ENCODE measurements at places on chromosomes 13 and 19. TPM values are rescaled to one million over a fixed set of nuclear protein-coding genes. Genes with fewer than 3 reads are reported as not detected.

- no peaks in the 10 kb centered on the region for H3K27me3 ChIP-seq
- DNase-seq: no peak
- H3K27ac ChIP-seq: no peak overlapping the region
- H3K36me3 ChIP-seq: no peaks in the 10 kb centered on the region
Observed at GRCh38 chr19:38255383-38256014, 675 bp downstream of the PPP1R14A start.

DNA sequence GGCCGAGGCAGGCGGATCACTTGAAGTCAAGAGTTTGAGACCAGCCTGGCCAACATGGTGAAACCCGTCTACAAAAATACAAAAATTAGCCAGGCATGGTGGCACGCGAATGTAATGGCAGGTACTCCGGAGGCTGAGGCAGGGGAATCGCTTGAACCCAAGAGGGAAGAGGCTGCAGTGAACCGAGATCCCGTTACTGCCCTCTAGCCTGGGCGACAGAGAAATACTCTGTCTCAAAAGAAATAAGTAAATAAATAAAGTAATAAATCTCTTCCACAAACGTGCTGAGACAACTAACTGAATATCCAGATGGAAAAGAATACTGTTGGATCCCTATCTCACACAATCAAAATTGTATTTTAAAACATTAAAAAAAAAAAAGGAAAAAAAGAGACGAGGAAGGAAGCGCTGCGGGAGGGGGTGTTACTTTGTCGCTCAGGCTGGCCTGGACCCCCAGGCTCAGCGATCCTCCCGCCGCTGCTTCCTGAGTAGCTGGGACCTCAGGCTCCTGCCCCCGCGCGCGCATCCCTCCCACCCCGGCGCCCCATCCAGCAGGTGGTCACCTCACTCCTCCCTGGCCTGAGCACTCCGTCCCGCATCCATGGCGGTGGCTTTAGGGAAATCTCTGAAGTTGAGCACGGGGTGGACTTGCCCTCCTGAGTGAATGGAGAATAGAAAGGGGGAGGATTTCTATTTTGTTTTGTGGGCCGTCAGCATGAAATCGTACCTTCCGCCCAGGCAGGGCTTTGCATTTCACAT, 628 bp upstream of the ZNF813 start:
- no peaks in the 10 kb centered on the region for H3K27me3 ChIP-seq
- DNase-seq: no peak
- no peaks in the 10 kb centered on the region for H3K4me1 ChIP-seq
- H3K4me3 ChIP-seq: peak overlapping the region; percentile 84
- H3K36me3 ChIP-seq: no peaks in the 10 kb centered on the region

DNA sequence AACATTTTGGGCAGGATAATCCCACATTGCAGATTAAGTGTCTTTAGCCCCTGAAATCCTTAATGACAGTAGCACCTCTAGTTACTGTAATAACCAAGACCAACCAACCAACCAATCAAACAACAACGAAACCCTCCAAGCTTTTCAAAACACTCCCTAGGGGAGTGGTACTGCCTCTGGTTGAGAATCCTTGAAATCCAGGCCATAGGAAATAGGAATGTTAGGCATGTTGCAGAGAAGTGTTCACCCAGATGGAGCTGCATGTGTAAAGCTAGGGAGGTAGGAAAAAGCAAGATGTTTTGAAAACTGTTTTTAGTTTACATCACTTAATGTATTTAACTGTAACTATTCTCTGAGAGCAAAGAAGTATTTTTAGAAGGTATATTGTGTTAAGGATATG, 4.5 kb downstream of the LACC1 start:
- no peaks in the 10 kb centered on the region for H3K4me1 ChIP-seq
- H3K27me3 ChIP-seq: no peaks in the 10 kb centered on the region
- no peak overlapping the region for H3K27ac ChIP-seq
- no peaks in the 10 kb centered on the region for H3K36me3 ChIP-seq
- no peak for DNase-seq
- H3K4me3 ChIP-seq: no peak overlapping the region

- H3K27ac ChIP-seq: no peak overlapping the region
- H3K36me3 ChIP-seq: no peaks in the 10 kb centered on the region
- no peak for DNase-seq
- H3K4me1 ChIP-seq: no peaks in the 10 kb centered on the region
- no peak overlapping the region for H3K4me3 ChIP-seq
- H3K27me3 ChIP-seq: no peaks in the 10 kb centered on the region
Observed at GRCh38 chr13:21420706-21421105, 38.4 kb downstream of the ZDHHC20 start.

GRCh38 chr19:58560007-58560887, 1.8 kb upstream of the UBE2M start:
- peaks cover 12% of the 10 kb centered on the region for H3K36me3 ChIP-seq
- no peak for DNase-seq
- peaks cover 4% of the 10 kb centered on the region for H3K27me3 ChIP-seq
- H3K4me1 ChIP-seq: peaks cover 38% of the 10 kb centered on the region
- H3K27ac ChIP-seq: peak overlapping the region; percentile 96

DNA sequence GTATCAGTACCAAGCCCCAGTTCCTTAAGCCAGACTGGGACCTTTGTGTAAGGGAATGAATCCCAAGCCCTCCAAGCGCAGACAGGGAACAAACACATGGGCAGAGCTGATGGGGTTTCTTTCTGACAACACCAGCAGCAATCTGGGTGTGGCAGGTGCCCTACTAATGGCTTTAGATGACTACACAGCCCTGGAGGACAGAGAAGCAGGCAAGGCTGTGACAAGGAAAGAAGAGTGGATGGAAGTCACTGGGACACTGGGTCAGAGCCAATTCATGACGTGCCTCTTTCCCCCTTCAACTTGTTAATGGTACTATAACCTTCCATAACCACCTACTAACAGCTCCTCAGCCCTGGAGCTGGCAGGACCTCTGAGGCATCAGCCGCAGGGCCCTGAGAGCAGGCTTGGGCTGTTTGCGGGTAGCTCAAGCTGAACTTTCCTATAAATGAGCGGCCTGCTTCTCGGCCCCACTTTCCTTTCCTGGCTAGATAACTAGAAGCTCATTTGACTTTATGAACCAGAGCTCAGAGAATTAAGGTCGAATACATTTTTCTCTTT, 38.9 kb downstream of the RASL11A start:
- H3K4me1 ChIP-seq: peaks cover 6% of the 10 kb centered on the region
- H3K27ac ChIP-seq: no peak overlapping the region
- H3K27me3 ChIP-seq: no peaks in the 10 kb centered on the region
- H3K4me3 ChIP-seq: no peak overlapping the region
- no peak for DNase-seq

GRCh38 chr19:53977429-53977990, 13.9 kb upstream of the CACNG6 start:
- no peak overlapping the region for H3K27ac ChIP-seq
- H3K36me3 ChIP-seq: no peaks in the 10 kb centered on the region
- peaks cover 39% of the 10 kb centered on the region for H3K27me3 ChIP-seq

DNA sequence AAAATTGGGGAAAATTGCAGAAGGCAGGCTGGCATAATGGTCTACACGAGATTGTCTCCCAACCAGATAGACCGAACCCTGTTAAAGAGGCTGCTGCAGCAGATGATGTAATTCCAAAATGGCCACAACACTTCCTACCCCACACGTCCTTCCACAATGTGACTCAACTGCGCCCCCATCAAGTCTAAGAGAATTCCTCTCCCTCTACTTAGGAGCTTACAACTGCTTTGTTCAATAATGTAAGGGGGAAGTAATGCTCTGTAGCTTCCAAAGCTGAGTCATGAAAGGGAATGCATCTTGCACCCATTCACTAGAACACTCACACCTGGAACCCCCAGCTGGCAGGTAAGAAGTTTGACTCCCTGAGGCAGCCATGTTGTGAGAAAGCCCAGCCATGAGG, 117.8 kb upstream of the IRS2 start:
- H3K27me3 ChIP-seq: peaks cover 6% of the 10 kb centered on the region
- no peak for DNase-seq
- no peaks in the 10 kb centered on the region for H3K36me3 ChIP-seq
- no peak overlapping the region for H3K4me3 ChIP-seq
- no peaks in the 10 kb centered on the region for H3K4me1 ChIP-seq
- no peak overlapping the region for H3K27ac ChIP-seq

DNA sequence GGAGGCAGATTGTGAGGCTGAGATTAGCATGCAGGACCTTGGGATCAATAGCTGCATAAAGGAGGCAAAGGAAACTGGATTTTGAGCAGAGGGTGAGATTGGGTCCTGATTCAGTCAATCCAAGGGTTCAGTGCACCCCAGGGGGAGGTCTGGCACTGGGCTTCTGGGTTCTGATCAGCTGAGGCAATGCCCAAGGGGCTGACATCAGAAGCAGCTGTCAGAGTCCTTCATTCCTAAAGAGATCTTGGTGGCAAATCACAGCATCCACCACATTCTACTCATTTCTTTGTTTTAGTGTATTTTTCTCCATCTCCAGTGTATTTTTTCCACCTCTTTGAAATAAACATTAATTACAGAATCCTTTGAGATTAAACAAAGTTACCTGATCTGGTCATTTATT, 5.4 kb upstream of the LYPD5 start:
- H3K4me3 ChIP-seq: no peak overlapping the region
- no peaks in the 10 kb centered on the region for H3K27me3 ChIP-seq
- DNase-seq: no peak
- peaks cover 7% of the 10 kb centered on the region for H3K4me1 ChIP-seq

- H3K36me3 ChIP-seq: no peaks in the 10 kb centered on the region
- no peak overlapping the region for H3K27ac ChIP-seq
- H3K4me3 ChIP-seq: no peak overlapping the region
Observed at GRCh38 chr13:37138169-37138568, 32.7 kb upstream of the CSNK1A1L start.

GRCh38 chr13:91078093-91078679, 269.3 kb upstream of the MIR17HG start:
- H3K4me1 ChIP-seq: no peaks in the 10 kb centered on the region
- no peaks in the 10 kb centered on the region for H3K27me3 ChIP-seq
- DNase-seq: no peak
- H3K27ac ChIP-seq: no peak overlapping the region
- H3K36me3 ChIP-seq: no peaks in the 10 kb centered on the region
- H3K4me3 ChIP-seq: no peak overlapping the region

Gene GARIN5A
- 0.37 TPM for polyA plus RNA-seq

Gene DNAAF3
- polyA plus RNA-seq: 14.3 TPM

Gene UPK1A
- 0.09 TPM for polyA plus RNA-seq

Gene CRX
- polyA plus RNA-seq: not detected

All from keratinocyte (primary cell).